ENCODE measurements at places on chromosomes 1 and 21.

GRCh38 chr1:239386453-239387303 lies at the start of gene CHRM3:
Gene CHRM3, plus strand, starts transcription at chr1:239386568. Its CDS starts 520,884 bp downstream, at chr1:239907452.
- peak; percentile 57 for DNase-seq

GRCh38 chr1:219347921-219348391 lies 174.3 kb downstream of the LYPLAL1 start:
- DNase-seq: no peak

GRCh38 chr1:154923695-154924094 lies 12.8 kb downstream of the PMVK start:
- no peak for DNase-seq

- DNase-seq: no peak
Measured at GRCh38 chr1:64890699-64891447, 75.5 kb downstream of the JAK1 start.

DNA sequence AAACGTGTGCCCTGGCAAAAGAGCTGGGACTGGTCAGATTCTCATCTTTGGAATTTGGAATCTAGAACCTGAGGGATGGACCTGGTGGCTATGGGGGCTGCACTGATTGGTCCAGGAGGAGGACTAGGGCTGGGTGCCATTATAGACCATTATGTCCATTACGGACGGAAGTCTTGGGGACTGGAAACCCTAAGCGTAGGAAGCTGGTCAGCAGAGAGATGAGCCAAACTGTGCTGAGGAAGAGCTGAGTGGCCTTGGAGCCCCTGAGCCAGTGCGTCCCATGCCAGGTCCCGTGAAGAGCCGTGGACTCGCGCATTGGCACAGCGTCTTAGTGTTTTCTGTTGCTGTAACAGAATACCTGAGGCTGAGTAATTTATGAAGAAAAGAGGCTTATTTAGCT lies 10.0 kb downstream of the MRAP start:
- no peak for DNase-seq

DNA sequence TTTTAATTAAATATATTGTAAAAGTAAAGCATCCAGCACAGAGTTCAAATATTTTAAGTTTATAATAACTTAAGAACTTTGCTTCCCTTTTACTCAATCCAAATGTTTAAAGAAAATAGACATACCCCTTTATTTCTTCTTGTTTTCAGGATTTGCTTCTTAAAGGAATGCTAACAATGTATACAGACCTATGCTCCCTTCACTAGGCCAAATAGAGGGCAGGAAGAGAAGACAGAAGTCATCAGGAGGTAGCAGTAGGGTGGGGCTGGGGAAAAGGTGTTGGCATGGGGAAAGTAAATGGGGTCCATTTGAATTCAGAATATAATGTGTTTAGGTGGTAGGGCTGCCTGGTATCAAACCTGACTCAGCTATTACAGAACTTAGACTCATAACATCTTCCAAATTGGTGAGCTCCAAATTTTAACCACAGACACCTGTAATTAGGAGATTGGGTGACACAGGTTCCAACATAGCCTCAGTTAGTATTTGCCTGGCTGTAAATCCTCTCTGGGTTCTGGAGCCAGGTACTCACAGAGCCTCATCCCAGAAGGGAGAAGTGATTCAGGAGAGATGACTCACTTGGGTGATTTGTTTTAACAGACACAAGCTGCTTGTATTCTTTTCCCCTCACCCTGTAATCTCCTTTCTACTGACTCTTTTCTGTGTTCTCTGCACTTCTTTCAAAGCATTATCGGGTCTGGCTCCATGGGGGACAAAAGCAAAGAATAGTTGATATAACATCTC lies 60.1 kb upstream of the DUSP10 start:
- no peak for DNase-seq

GRCh38 chr1:201778279-201779065 lies 50.5 kb upstream of the IPO9 start:
- DNase-seq: no peak

DNA sequence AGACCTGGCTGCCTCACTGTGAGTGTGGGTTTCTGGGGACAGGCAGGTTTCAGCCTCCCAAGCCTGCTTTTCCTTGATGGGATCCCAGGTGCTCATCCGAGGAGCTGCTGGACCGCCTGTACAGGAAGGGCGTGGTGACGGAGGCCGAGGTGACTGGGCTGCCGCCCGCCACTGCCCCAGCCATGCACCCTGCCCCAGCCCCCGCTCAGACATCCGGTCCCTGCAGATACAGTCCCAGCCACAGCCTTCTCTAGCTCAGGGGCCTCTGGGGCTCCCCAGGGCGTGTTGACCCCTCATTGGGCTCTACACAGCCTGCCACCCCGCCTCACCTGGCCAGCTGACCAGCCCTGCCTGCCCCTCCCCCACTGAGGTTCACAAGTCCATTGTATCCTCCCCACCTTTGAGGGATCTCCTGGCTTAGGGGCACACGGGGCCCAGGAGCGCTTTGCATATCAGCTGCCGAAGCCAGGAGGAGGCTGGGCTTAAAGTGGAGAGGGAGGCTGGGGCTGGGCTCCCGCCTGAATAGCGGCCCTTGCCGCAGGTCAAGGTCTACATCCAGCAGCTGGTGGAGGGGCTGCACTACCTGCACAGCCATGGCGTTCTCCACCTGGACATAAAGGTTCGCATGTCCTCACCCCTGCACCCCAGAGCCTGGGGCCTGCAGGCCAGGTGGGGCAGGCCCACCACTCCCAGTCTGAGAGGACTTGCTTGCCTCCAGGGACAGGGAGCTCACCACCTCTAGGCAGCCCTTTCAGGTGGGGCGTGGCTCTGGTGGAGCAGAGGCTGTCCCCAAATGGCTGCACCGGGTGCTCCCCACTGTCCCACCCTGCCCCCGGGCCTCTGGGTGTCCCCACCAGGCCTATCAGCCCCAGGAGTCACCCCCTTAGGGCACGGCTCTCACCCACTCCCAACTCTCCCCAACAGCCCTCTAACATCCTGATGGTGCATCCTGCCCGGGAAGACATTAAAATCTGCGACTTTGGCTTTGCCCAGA lies 38.5 kb downstream of the TRIM11 start:
- no peak for DNase-seq

- DNase-seq: no peak
Measured at GRCh38 chr1:55334160-55334559, 119.0 kb upstream of the USP24 start.

Data from retinal pigment epithelial cell (primary cell).